ENCODE measurements at places on chromosomes 4 and X. TPM values are rescaled to one million over a fixed set of nuclear protein-coding genes. Genes with fewer than 3 reads are reported as not detected.

DNA sequence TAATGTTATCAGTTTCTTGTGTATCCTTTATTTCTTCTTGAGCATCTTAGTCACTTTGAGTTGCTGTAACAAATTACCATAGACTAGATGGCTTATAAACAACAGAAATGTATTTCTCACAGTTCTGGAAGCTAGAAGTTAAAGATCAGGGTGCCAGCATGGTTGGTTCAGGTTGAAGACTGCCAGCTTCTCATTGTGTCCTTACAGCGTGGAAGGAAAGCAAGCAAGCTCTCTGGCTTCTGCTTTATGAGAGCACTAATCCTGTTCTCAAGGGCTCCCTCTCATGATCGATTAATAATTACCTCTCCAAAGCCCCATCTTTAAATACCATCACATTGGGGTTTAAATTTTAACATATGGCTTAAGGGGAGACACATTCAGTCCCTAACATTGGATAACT, 497.2 kb downstream of the RAPGEF2 start:
- no peak for ATAC-seq

- ATAC-seq: no peak
Observed at GRCh38 chr4:153919667-153920066, 130.8 kb upstream of the SFRP2 start.

DNA sequence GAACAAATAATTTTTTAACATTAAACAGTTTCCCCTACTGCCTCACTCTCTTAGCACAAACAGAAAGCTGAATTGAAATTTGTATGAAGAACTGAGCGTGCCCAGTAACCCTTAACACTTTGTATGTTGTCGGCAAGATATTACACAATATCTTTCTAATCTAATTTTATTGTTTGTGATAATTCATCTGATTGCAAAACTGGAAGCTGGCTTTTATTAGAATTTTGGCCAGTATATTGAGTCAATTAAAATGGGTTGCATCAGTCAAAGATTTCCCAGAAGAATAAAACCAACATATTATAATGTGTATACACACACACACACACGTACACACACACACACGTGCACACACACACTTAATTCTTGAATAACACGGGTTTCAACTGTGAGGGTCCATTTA, 2332.1 kb downstream of the PCDH7 start:
- ATAC-seq: no peak

GRCh38 chrX:25015486-25016360, at the start of gene ARX:
ARX (minus strand) TSS chrX:25015965; CDS start chrX:25015737, 228 bp downstream.
- peak; percentile 93 for ATAC-seq

DNA sequence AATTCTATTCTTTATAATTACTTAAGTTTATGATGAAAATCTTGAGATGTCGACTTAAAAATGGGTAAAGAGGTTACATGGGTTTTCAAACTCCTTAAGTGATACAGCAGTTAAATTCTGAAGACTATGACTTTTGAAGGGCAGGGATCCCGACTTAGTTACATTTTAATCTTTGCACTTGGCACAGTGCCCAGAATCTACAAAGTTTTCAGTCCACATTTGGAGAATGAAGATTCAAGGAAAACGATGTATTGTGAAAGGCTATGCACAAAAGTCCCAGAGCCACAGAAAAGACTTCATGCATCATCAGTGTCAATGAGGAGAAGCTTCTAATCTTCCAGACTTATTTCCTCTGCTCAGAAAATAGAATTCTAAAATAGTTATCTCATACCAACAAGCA, 36.3 kb upstream of the GRPR start:
- no peak for ATAC-seq

DNA sequence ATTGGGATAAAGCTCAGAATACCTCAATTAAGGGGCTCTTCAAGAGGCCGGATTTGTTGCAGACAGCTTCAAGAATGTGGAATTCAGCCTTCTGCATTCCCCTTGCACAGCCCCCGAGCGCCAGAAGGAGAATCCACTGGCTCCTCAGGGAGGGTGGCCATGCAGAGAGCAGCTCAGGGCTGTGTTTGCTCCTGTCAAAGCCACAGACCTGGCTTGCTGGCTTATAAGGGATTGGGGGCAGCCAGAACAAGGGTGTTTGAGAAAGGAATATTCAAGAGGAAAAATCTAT, 36.8 kb downstream of the ING2 start:
- ATAC-seq: no peak

DNA sequence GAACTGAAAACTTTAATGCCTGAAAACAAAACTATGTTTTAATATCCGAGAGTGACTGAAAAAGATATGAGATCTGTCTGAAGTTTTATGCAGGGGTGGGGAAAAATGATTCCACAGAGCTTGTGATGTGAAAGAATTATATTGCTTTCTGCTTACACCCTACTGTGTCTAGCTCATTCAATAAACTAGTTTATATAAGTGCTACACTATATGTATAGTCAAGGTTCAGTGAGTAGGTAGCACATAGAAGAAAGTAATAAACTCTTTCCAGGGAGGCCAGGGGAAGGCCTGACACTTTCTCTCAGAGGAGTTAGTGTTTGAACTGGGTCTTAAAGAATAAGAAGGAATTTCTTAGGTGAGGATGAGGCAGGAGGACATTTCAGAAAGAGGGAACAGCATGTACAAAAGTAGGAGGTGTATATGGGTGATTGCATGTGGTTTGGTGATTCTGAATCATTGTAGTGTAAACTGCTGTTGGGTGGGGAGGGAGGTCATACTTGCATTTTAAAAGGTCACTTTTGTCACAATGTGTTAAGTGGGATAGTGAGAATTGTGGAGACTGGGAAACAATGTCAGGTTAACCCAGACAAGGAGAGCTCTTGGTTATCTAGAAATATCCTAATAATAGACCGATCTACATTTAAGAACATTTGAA, 25.1 kb upstream of the TEX13D start:
- ATAC-seq: no peak

- peak; percentile 13 for ATAC-seq
Observed at GRCh38 chr4:48727666-48728459, 52.2 kb downstream of the FRYL start.

DNA sequence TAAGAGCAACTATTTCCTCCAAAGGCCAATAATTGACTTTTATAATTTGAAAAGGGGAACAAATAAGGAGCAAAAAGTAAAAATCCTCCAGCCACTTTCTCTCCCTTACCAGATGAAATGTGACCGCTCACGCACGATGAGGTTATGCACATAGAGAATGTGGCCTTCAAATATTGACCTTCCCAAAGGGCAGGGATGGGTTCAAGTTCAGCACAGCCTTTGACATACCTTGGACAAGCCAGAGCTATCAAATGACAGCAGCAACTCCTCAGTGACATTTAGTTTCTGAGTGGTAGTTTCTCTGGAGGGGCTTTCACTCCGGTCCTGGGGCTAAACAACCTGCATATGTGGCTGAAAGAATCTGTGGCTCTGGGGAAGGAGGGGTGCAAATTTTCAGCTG, 50.7 kb downstream of the AMOT start:
- no peak for ATAC-seq

DNA sequence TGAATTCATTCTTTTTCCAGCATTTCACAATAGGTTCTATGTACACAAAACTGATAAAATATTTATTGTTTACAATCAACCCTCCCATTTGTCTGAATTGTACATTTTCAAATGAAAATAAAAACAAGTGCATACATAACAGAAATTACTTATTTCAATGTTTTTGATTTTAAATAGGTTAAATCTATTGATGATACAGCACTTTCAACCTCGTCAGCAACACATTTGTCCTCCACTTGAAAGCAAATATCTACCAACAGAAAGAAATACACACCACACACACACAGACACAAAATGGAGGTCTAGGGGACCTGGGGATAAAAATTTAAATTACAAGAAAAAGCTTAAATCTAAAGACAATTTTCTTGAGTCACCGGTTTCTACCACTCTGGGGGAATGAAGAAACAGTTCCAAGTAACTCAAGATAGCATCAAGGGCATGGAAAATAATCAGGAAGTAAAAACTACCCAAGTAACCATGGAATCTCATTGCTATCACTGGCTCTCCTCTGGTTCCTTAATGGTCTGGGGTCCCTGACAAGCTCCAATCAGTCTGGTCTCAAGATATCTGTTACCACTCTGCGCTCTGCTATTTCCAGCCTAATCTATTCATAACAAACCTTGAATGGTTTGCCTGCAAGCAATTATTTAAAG, 27.6 kb downstream of the ANKRD17 start:
- no peak for ATAC-seq

IBSP gene
- not detected for total RNA-seq

NEUROG2 gene
- total RNA-seq: not detected

WWC2 gene
- 11.1 TPM for total RNA-seq

SSX2 gene
- not detected for total RNA-seq
